ENCODE measurements at places on chromosomes 4 and X.
A peak's percentile ranks its signal among the peaks of the same experiment; 100 is the strongest.

GRCh38 chrX:17632942-17633341 is 104.4 kb upstream of the SCML1 start:
- DNase-seq = no peak

GRCh38 chr4:72388521-72388920 is 180.5 kb downstream of the ADAMTS3 start:
- DNase-seq = no peak

- no peak for DNase-seq
Observed at GRCh38 chr4:77593101-77593500, 12.5 kb upstream of the CXCL13 start.

GRCh38 chrX:56762220-56762619 is 33.2 kb downstream of the NBDY start:
- no peak for DNase-seq

- DNase-seq = no peak
Observed at GRCh38 chrX:12741416-12741815, 49.8 kb upstream of the PRPS2 start.

DNA sequence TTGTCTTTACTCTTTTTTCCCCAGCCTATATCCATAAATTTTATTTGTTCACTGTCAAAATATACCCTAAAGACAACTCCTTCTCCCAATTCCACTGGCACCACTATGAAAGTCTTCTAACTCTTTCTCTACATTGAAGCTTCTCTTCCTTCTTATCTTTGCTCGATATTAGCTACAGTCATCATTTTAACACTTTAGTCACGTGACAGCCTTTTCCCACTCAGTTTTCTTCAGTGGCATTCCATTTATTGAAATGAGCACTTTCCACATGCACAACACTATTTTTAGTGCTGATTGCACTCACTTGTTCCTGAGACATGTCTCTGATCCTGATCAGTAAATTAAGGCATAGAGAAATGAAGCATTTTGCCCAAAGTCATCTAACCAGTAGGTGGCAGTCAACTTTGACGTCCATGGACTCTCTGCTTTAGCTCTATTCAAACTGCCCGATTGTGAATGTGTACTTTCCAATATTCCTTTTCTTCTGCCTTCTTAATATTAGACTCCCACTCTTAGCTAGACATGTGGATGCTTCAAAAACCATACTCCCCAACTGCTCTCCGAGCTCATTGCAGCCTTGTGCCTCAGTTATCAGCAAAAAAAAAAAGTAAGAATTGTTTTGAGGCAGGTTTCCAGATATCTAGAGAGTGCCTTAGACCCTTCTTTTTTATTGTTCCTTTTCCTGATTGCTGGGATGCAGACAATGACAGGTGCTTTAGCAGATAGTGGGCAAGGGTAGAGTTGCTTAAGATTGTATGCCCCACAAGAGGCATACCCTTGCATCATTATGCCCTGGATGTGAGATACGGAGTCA is 394.4 kb upstream of the ADGRL3 start:
- DNase-seq = no peak

DNA sequence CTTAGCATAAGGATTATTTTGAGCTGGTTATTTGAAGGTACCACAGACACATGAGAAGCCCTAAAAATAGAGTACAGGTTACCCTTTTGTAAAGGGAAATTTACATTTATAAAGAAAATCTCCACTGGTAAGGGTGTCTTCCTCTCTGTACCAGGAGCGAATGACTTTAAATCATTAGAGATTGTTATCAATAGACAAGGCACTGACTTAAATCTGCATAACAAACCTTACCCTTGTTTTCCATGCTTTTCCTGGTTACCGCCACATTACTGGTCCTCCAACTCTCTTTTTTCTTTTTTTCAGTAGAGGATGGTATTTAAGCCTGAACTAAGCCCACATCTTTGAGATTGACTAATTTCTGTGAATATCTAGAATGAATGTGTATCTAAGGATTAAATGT is 129.8 kb downstream of the SLC7A11 start:
- DNase-seq = no peak

GRCh38 chrX:69305333-69306062 is 140.2 kb upstream of the PJA1 start:
- no peak for DNase-seq

- no peak for DNase-seq
Observed at GRCh38 chr4:13892739-13893105, 265.2 kb upstream of the BOD1L1 start.

- DNase-seq = peak; percentile 84
Observed at GRCh38 chr4:183986971-183987946, 82.2 kb downstream of the STOX2 start.

GRCh38 chrX:54248309-54248708 is 65.3 kb upstream of the FAM120C start:
- no peak for DNase-seq

- DNase-seq = no peak
Observed at GRCh38 chr4:113052379-113052951, 3.0 kb downstream of the ANK2 start.

DNA sequence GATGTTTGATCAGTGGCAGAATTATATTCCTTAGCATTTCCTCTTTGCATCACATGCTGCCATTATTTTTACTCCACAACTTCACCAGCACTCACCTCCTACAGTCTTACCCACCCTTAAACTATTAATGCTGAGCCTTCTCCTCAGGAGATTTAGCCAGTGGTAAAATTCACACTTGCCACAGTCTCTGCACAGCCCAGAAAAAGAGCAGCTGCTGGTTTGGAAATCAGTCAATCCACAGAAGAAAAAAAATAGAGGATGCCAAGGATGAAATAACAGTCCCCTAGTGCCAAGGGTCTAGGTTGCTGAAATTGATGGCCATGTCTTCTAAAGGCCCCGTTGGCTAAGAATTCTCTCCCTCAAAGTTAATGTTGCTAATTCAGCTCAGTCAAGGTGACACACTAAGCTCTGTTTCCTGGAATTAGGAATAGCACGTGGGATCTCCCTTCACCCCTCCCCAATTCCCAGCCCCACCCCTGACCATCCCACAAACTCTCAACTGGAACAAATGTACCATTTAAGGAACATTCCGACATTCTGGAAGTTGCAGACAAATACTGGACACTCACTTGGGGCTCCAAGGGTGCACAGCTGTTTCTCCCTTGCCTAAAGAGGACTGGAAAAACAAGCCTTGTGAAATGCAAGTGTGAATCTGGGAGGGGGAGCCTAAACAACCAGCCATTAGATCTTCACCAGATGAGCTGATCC is 5.7 kb downstream of the ATP1B4 start:
- no peak for DNase-seq

GRCh38 chr4:52684896-52685295 is 25.8 kb upstream of the USP46 start:
- DNase-seq = no peak

DNA sequence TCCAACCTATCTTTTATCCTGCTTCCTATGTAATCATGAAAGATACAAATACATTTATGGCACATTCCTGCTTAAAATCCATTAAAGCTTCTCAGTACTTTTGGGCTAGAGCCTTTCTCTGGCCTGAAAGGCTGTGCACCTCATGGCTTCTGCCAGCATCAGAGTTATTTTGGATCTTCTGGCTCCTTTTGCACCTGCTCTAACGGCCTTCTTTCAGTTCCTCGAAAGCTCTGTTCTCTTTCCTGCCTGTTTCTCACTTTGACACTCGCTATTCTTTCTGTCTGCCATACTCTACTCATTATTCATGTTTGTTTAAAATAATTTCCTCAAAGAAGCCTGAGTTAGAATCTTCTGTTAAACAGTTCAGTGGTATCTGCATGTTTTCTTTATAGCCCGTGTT is 86.0 kb downstream of the LRP2BP start:
- DNase-seq = no peak

DNA sequence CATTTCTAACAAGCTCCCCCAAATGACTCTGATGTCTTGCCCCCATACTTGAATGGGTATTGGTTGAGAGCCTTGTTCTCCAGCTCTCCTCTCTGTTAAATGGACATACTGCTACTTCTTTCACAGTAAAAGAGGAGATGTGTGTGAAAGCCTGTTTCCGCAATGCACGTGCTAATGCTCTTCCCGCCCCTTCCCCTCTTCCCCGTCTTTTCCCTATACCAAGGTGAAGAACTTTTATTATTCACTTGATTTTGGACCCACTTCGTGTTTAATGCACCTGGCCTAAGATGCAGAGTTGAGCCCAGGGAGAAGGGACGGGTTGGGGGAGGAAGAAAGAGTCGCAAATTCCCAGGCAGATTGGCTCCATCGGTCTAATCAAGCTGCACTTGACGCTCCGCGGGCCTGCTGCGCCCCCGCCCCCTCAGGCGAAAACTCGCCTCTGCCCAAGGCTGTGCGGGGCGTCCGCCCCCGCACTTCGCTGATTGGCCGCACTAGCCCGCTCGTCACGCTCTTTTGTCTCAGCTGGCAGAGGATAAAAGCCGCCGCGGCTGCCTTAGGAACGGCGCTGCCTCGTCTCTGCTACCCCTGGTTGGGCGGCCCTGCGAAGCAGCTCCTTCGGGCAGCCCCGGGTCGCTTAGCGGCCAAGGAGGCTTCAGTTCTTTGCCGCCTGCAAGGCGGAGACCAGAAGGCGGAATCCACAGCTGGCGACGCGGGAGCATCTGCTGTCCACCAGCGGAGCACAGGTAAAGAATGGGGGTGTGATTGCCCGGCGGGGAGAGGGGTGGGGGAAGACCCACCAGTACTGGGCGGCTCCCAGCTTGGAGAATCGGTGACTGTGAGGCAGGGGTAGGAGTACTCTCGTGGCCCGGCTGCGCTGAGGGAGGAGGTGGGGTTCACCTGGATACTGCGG is at the start of gene ZCCHC12:
Gene ZCCHC12 (plus strand): TSS at position 562 of the 910 bp plus-strand sequence. CDS start 1,421 bp downstream, outside the sequence.
- peak; percentile 69 for DNase-seq

DNA sequence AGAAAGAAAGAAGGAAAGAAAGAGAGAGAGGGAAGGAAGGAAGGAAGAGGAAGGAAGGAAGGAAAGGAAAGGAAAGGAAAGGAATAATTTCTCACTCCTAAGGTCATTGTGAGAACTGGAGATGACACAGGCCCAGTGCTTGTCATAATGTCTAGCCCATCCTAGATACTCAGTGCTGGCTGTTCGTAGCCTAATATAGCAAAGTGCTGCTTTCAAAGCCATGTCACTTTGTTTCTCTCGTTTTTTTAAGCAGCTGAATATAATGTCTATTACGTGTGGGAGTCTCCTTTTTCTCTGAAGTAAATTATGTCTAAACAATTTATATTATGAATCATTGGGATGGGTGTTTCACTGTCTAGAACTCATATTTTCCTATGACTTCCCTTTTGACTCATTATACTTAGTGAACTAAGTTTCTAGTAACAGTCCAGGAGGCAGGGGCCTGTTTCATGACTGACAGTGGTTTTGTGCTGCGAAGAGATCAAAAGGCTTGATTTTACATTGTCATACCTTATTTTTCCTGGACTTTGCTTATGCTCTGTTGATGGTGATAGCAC is 327.0 kb upstream of the ZFP42 start:
- DNase-seq = no peak

DNA sequence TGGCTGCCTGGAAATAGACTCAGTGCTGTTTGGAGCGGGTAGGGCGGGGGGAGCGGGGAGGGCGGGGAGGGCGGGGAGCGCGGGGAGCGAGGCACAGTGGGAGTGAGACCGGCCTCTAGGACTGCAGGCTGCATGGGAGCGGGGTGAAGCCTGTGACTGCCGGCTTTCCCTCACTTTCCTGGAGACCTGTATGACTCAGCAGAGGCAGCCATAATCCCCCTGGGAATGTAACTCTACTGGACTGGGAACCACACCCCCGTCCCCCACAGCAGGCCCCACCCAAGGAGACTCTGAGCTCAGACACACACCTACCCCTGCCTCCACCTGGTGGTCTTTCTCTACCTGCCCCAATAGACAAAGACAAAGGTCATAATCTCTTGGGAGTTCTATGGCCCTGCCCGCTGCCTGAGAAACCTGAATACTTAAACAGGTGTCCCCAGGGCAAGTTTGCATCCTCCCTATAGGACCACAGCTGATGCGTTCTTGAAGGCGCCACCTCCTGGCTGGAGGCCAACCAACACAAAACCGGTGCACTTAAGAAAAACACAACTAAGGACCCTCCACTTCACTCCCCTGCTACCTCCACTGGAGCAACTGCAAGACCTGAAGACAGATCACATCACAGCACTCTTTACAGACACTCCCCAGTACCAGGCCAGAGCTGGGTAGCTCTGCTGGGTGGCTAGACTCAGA is 18.0 kb downstream of the HDAC8 start:
- DNase-seq = no peak

Measured in right hindlimb (tissue), 1 donor.